ENCODE measurements at places on chromosomes 7 and 10.

GRCh38 chr7:15972862-15973275 lies 286.4 kb upstream of the MEOX2 start:
- no peak for DNase-seq

DNA sequence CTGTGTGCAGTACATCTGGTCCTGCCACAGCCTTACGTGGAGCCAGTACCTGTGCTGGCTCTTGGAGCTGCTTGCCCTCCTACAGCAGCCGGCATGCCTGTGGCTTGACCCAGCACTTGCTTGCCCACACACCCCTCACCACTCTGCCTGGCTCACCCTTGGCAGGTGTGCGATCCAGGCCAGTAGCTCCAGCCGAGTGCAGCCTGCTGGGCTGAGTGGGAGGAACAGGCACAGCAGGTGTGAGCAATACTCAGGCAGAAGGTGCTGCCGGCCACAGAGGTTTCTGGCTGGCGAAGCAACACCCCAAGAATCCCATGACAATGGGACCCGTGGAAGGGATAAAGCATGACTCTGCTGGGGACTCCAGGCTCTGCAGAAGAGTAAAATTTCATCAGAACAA lies 173.5 kb upstream of the ADCY1 start:
- no peak for DNase-seq

DNA sequence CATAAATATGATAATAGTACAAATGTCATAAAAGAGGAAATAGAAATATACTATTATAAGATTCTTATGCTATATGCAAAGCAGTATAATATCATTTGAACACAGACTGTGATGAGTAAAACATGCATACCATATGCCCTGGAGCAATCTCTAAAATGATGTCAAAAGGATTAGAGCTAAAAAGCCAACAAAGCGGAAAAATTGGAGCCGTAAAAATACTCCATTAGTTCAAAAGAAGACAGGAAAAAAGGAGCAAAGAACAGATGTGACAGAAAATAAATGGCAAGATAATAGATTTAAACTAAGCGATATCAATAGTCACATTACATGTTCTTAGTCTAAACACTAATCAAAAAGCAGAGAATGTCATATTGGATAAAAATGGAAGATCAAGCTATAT lies 191.0 kb upstream of the PLPP4 start:
- DNase-seq: no peak

DNA sequence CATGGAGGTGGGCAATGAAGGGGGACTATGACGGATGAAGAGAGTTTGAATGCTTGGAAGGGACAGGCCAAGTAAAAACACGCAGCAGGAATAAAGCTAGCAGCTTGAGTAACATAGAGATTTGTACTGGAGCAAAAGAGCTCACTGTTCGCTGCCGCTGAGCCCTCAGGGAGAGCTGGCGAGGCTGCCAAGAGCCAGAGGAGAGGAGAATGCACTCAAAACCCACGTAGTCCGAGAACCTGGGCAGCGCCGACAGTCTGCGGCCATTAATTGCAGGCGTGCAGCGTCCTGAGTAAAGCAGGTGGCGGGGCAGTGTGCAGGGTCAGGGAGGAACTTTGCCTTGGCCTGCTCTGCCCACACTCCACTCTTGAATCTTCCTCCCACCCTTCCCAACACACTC lies 68.2 kb downstream of the SLC37A3 start:
- DNase-seq: no peak

DNA sequence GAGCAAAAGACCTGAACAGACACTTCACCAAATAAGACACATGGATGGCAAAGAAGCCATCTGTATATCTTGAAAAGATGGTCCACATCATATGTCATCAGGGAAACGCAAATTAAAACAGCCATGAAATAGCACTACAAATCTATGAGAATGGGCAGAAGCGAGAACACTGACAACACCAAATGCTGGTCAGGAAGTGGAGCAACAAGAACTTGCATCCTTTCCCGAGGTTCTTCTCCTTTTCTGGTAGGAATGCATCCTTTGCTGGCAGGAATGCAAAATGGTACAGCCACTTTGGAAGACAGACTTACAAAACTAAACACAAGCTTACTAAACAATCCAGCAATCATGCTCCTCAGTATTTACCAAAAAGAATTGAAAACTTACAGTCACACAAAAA lies 60.0 kb downstream of the PIK3AP1 start:
- DNase-seq: no peak

GRCh38 chr10:101489355-101489754 lies 98.7 kb downstream of the POLL start:
- DNase-seq: no peak

DNA sequence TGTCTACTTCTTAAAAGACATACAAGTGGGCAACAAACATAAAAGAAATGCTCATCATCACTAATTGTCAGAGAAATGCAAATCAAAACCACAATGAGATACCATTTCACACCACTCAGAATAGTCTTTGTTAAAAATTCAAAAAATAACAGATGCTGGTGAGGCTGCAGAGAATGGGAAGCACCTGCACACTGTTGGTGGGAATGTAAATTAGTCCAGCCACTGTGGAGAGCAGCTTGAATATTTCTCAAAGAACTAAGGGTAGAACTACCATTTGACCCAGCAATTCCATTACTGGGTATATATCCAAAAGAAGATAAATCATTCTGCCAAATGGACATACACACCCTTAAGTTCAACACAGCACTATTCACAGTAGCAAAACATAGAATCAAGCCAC lies 61.8 kb upstream of the STEAP1 start:
- DNase-seq: no peak

- no peak for DNase-seq
Observed at GRCh38 chr7:41742401-41743020, 39.6 kb upstream of the INHBA start.

GRCh38 chr10:58701405-58702135 lies 188.9 kb downstream of the BICC1 start:
- no peak for DNase-seq

DNA sequence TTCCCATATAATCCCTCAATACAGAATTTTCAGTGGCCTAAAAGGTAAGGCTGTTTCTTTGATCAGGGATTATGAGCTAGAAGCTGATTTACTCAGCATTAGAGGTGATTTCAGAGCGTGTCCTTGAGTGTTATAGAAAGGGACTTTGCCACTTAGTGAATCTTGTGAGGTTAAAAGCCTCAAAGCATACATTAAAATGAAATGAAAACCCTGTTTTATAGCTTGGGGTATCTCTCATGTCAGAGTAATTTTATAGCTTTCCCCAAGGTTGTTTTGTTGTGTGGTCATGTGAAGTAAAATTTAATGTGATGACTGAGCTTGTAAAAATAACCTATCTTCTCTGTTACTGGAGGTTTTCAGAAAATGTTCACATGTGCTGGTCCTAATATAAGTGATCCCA lies 198.8 kb downstream of the CDCA7L start:
- no peak for DNase-seq

DNA sequence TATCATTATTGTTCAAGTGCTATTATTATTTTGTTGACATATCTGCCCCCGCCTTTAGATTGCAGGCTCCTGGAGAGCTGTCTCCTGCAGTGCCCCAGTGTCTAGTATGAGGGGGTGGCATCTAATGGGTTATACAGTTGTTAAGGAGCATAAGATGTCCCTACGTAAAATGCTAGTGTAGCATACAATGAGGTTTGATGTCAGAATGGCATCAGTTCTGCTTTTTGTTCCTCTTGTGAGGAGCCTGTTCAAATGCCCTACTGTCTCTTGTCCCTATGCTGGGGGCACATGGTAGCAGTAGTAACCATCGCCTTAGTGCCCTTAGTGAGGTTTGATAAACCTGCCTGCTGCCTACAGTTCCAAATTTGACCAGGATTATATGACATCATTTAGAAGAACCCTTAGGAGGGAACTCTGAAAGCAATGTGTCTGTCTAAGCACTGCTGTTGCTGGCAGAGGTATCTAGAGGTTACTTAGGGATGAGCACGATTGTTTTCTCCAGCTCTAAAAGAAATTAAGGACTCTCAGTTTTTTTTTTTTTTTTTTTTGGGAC lies 9.7 kb downstream of the CREM start:
- no peak for DNase-seq

DNA sequence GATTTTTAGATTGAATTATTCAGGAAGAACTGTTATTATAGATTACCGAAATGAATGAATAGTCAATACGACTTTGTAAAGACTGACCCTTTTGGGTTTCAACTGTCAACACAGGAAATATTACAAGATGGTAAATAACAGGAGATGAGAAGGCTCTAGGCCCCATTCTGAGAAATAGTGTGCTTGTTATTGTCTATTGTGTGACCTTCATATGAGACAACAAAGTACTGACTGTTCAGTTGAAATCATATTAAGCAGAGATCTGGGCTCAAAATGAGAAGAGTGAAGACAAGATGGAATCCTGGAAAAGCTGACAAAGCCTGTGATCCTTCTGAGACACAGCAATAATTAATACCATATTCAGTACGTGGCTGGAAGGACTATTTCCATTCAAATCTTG lies 503.8 kb downstream of the INHBA start:
- DNase-seq: no peak

DNA sequence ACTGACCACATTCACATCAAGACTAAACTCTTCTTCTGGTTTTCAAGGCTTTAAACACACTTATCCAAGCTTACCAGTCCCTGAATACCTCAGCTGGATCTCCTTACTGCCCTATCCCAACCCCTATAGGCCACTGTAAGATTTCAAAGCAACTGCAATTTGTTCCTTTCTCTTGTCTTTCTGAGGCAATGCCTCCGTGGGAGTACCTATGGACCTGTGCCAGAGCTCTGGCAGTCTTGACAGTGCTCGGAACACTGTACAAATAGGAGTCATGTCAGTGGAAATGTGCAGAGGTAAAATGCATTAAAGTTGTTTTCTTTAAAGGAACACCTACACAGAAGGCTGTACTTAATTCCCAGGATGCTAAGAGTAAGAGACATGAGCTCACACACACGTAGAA lies 124.7 kb downstream of the CNOT4 start:
- DNase-seq: no peak

DNA sequence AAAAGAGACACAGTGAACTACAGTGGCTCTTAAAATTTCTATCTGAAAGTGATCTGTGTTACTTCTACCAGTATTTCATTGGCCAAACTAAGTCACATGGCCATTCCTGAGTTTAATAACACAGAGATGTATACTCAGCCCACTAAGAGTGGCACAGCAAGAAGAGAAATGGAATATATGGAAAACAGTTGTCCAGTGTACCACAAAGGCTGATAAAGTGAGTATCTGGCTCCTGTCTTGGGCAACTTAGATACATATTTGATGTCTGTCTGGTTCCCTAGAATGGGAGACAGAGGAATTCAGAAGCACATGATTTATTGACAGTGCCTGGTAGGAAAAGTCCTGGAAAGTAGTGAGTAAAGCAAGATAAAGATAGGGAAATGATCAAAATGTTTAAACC lies 10.1 kb upstream of the PON1 start:
- DNase-seq: no peak

GRCh38 chr7:64876792-64877713 lies 26.0 kb upstream of the ZNF273 start:
- no peak for DNase-seq

- peak; percentile 97 for DNase-seq
Observed at GRCh38 chr10:51121861-51122260, 47.6 kb downstream of the PRKG1 start.

All from NCI-H446 treated with DMSO at 0.1 percent for 48 hours (cell line).